ENCODE measurements at places on chromosomes 13 and 19.

GRCh38 chr13:29917650-29918049 lies 67.2 kb upstream of the UBL3 start:
- DNase-seq, result no peak

GRCh38 chr19:54209058-54209810 lies 8.6 kb downstream of the RPS9 start:
- no peak for DNase-seq

- no peak for DNase-seq
Measured at GRCh38 chr13:45295536-45295935, 45.4 kb downstream of the TPT1 start.

DNA sequence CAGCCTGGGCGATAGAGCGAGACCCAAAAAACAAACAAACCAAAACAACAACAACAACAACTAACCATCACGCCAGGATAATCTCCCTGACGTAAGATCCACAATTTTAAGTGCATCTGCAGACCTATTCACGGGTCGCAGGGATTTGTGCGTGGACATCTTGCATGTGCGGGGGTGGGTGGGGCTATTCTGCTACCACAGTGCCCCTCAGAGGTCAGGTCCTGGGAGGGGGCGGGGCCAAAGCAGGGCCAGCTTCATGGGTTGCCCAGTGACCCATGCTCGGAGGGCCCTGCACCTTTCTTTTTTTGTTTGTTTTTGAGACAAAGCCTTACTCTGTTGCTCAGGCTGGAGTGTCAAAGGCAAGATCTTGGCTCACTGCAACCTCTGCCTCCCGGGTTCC lies 2.6 kb upstream of the CDC42EP5 start:
- DNase-seq, result no peak

- DNase-seq, result no peak
Measured at GRCh38 chr19:1310853-1311180, 25.1 kb downstream of the EFNA2 start.

- no peak for DNase-seq
Measured at GRCh38 chr13:67520886-67521285, 290.8 kb upstream of the PCDH9 start.

DNA sequence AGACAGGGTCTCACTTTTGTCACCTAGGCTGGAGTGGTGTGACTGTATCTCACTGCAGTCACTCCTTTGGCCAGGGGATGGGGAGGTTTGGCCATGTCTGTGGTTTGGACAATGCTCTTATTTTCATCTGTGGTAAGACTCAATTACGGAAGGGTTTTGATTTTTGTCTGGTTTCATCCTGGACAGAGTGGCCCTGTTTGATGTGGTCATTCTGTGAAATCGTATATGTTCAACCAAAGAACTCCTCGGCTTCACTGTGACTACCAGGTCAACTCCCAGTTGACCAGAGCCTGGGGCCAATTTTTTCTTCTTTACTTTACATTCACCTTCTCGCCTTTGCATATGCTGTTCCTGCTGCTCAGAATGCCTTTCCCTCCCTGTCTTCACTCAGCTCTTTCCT lies 6.8 kb upstream of the CCDC124 start:
- DNase-seq, result no peak

- DNase-seq, result no peak
Measured at GRCh38 chr13:39768962-39769361, 113.5 kb downstream of the COG6 start.

DNA sequence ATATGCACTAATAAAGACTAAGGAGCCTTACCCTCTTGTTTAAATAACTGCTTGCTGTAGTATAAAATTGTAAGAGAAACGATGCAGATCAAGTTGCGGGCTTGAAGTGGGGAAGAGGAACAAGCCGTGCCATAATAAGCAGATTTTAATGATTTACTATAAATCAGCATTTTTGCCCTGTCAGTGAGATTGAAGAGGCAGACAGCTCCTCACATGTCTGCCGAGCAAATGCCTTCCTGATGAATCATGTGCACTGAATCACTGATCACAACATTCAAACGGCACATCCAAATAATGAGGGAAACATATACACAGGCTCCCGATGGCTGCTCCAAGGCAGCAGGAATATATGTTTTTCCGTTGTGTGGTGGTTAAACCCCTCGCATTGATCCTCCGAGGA lies 282.9 kb downstream of the TSHZ3 start:
- peak; percentile 9 for DNase-seq

DNA sequence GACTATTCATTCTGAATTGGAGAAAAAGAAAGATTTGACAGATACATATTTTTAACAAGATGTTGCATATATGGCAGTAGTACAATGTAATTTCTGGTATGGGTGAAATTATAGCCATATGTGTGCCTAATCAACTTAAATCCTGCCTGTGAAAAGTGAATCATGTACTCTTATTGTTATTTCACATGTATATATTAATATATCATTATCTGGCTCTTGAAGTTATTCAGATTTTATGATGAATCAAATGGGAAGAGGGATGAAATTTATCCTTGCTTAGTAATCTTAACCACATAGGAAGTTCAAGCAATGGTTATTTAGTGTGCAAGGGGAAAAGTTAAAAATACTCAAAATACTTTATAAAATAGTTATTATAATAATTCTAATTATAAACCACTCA lies 80.5 kb downstream of the GPC6 start:
- no peak for DNase-seq

DNA sequence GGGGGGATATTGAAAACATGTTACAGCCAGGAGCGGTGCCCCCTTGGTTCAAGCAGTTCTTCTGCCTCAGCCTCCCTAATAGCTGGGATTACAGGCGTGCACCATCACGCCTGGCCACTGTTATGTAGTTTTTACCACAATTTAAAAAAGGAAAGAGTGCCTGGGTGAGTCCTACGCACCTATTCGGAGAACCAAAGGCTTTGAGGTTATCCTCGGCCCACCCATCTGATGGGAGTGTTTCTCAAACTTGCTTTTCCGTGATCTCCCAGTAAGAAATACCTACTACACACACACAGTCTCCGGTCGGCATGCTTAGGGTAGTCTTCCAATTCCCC lies 4.2 kb upstream of the GP6 start:
- DNase-seq, result no peak

GRCh38 chr13:41707194-41707821 lies 250.0 kb downstream of the RGCC start:
- DNase-seq, result no peak

- no peak for DNase-seq
Measured at GRCh38 chr19:55802281-55802680, 29.5 kb downstream of the NLRP11 start.

DNA sequence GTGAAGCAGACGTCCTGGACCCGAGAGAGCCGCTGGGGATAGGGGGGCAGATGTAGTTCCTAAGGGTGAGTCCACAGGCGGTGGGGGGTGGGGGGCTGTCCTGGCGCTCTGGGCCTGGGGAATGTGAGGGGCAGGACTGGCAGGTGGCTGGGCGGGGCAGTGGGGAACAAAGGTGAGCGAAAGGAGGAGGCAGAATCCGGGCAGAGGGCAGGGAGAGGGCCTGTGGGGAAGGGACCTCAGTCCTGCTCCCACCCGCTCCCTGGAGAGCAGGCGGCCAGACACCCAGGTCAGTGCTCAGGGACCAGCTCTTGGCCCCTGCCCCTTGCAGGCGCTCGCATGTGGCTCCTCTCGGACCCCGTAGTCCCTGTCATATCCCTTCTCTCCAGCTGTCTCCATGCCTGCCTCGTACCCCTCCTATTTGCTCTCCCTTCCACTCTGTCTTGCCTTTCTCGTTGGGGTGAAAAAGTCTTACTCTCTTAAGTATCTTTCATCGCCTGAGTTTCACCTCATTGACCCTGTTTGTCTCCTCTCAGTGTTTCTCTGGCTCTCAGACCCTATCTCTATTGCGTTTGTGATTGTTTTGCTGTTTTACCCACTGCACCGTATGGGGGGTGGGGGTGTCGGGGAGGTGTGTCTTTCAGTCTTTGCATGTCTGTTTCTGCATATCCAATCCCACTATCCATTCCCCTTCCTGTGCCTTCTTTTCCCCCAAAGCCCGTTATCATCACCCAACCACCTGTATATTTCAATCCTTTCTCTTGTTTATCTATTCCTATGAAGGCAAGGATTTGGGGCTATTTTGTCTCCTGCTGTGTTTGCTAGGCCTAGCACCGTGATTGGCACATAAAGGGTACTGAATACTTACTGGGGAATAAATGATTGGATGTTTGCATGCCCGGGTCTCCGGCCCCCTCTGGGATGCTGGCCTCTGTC lies 5.8 kb downstream of the SPHK2 start:
- no peak for DNase-seq

DNA sequence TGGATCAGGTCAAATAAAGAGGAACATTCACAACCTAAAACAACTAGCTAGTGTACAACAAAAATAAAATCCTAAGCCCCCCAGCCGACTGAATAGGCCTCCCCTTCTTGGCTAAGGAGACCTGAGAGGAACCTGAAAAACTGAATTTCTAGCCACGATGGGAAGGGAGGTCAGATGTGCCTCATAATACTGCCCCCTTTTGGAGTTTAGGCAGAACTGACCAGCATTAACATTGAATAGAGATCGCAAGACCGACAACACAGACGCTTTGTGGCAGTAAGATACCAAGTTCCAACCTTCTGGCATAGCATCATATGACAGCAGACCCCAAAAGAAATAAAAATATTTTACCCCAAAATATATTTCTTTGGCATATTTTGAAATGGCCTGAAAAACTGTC lies 15.9 kb downstream of the CBY2 start:
- no peak for DNase-seq

DNA sequence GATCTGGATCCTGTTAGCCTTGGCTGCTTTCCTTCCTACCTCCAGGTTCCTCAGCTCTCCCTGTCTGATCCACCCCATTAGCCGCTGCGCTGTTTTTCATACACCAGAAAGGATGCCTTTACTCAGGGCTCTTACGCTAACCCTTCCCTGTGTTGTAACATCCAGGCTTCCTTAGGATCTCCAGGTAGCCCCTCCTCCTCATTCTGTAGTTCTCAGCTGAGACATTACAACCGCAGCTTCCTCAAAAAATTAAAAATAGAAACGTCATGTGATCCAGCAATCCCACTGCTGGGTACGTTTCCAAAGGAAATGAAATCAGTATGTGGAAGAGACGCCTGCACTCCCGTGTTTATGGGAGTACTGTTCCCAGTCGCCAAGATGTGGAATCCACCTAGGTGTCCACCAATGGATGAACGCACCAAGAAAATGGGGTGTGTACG lies 18.4 kb upstream of the MYADM start:
- peak; percentile 74 for DNase-seq

DNA sequence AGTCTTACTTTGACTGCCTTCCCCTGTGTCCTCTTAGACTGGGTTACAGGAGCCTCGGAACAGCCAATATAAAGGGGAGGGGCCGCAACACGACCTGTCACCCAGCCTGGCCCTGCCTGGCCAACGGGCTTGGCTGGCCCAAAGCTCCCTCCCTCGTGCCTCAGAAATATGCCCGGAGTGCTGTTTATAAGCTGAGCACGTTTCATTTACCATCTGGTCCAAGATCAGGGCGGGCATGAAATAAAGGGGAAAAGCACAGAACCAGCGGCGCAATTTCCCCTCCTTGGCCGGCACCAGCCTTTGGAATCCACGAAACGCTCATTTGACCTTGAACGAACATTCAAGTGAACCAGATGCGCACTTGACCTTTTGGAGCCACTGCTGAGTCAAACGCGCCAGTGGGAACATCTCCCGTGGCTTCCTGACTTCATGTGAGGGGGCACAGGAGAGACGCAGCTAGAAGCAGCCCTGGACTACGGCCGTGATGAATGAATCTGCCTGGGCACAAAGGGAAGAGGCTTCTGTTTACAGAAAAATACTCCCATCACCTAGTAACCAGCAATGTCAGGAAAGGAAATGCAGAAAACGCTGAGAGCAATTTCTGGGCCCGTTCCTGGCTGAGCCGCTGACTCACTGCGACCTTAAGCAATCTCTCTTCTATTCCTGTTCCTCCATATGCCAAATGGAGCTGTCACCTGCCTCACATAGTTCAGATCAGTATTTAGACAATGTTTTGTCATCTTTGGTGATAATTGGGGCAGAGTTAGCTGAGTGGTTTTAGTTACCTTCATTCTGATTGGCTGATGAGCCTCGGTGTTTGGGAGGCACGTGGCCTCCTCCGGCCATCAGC lies 53.3 kb downstream of the RFX2 start:
- DNase-seq, result peak; percentile 95

- no peak for DNase-seq
Measured at GRCh38 chr13:37627428-37627827, 28.9 kb upstream of the POSTN start.

All from BJ (cell line).